ENCODE measurements at places on chromosomes 1 and 21. TPM values are rescaled to one million over a fixed set of nuclear protein-coding genes. Genes with fewer than 3 reads are reported as not detected.

- peak; percentile 61 for DNase-seq
Observed at GRCh38 chr1:34786521-34787325, 5.7 kb downstream of the GJB3 start.

DNA sequence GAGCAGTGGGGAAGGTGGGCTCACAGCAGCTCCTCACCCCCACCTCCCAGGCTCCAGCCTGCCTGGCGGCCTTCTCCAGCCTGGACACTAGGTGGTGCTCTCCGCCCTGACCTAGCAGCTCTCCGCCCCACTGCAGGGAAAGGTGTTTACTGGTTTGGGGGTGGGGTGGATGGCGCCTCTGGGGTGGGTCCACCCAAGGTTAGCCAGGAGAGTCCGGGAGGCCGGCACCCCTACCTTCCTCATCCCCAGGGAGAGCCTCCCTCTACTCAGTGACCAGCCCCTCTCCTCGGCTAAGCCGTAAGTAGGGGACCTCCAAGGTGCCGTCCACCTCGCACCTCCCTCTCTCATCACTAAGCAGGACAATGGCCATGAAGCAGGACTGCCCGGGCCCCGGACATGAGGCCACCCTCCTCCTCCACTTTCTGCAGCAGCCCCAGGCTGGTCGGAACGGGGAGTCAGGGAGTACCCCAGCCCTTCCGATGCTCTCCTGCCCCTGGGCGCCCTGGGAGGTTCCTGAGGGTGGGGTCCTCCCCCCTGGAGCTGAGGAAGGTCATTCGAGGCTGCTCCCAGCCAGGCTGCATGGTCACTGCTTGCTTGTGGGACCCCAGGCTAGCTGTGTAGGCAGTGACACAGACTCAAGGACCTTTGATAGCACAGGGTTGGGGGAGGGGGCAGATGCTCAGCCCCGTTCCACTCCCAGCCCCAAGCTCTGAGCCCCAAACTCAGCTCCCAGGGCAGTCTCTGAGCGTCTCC lies 101.4 kb upstream of the VAMP3 start:
- DNase-seq, result peak; percentile 45

- DNase-seq, result no peak
Observed at GRCh38 chr1:64184003-64184440, 19.4 kb upstream of the UBE2U start.

TMEM269 gene
- polyA plus RNA-seq, result 1.3 TPM

FBXO2 gene
- polyA plus RNA-seq, result 0.35 TPM

NECAP2 gene
- 65.7 TPM for polyA plus RNA-seq

TRIM67 gene
- polyA plus RNA-seq, result 0.15 TPM

S100A14 gene
- polyA plus RNA-seq, result 16.8 TPM
